ENCODE measurements at places on chromosomes 12 and 14.

- peak; percentile 46 for DNase-seq
These were observed 612 bp downstream of the PHC1 start for GRCh38 chr12:8914716-8915526.

- no peak for DNase-seq
These were observed 52.6 kb downstream of the RASSF8 start for GRCh38 chr12:26011099-26011498.

GRCh38 chr14:74474376-74474775 is 18.7 kb downstream of the NPC2 start:
- DNase-seq: no peak

DNA sequence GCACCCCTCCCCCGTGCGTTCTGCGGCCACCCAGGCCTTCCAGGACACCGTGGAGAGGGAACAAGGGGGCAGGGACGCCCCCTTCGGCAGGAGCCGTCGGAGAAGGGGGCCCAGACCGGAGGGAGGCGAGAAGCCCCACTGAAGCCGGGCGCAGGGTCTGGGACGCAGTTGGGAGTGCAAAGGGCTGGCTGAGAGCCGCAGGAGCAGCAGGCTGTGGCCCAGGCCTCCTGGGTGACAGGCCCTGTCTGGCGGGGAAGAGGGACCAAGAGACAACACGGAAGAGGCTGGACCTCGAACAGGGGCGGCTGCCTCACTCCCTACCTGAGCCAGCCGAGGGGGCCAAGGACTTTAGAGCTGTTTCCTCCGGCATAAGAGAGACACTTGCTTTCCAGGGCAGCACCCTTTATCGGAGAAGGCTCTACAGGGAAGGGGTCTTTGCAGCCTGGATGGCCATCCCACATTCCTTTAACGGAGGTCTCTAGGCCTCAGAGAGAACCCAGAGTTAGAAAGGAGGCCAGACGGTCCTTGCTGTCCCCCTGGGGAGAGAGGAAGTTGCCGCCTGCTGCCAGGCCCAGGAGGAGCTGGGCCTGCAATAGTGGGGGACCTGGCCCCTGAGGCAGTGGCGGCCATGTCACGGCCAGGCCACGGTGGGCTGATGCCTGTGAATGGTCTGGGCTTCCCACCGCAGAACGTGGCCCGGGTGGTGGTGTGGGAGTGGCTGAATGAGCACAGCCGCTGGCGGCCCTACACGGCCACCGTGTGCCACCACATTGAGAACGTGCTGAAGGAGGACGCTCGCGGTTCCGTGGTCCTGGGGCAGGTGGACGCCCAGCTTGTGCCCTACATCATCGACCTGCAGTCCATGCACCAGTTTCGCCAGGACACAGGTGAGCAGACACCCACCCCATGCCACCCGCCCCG is 1.3 kb downstream of the DTX1 start:
- DNase-seq: no peak

- no peak for DNase-seq
These were observed 30.3 kb downstream of the HMGA2 start for GRCh38 chr12:65854629-65855028.

DNA sequence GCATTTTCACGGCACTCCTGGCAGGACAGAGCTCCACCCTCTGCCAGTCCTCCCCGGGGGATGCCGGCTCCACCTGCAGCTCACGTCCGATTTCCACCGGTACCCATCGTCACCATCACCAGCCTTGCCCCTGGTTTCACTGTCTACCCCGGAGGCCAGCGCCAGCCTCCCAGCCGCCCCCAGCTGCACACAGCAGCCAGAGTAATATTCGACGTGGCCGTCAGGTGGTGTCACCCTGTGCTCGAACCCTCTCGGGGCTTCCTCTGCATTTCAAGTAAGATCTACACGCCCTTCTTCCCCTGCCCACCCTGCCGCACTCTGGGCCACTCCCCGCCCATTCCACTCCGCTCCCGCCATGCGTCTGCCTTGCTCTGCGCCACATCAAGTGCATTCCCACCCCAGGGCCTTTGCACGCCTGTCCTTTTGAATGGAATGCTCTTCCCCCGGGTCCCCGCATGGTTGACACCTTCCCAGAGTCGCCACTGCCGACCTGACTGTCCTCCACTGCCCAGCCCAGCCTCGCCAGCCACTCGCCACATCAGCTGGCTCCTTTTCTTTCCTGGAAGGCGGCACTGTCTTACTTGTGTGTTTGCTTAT is 80.3 kb downstream of the ADGRD1 start:
- DNase-seq: no peak

DNA sequence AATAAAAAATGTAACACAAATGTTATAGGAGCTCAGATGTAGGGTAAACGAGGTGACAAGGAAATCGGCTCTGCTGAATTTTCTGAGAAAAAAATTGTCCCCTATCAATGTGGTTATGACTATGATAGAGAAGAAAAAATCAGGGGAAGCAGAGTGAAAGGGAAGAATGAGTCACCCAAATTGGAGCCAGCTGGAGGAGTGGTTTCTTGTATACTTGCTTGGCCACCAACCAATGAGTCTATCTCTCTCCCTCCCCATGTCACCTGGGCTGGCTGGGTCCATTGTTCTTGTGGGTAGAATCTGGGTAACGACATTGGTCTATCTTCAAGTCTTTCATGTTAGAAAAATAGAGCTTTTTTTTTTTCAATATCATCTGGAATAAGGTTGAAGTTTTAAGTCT is 196.6 kb upstream of the FLRT2 start:
- DNase-seq: no peak

DNA sequence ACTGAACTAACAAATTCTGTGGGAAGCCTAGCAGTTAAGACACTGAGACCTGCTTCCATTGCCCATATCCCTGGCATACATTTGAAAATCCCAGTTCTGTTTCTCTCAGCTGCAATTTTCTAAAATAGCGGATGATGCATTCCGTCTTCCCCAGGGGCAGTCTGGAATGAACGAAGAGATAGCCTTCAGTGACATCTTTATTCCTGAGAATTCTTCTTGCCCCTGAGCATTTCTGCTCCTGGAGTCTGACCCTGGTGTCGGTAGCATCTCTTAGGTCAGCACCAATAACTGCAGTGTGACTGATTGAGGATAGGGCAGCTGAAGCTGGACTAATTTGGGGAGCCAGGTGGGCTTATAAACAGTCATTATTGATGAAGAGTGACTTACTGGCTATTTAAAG is 552.5 kb downstream of the DIO2 start:
- no peak for DNase-seq

DNA sequence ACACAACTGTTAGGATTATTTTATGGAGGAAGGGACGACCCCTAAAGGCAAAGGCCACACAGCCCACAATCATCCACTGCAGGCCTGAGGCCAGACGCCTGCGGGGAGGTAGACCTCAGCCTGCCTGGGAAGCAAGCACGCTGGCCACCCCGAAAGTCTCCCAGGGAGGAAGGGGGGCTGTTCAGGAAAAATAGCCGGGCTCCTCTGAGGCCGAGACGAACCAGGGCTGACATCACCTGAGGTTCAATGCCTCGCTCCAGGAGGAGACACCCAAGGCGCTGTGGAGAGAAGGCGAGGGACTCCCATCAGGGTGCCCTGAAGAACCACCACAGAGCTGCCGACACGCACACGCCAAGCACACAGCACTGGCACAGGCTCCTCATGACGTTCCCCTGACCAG is 127.4 kb downstream of the PIWIL1 start:
- no peak for DNase-seq

DNA sequence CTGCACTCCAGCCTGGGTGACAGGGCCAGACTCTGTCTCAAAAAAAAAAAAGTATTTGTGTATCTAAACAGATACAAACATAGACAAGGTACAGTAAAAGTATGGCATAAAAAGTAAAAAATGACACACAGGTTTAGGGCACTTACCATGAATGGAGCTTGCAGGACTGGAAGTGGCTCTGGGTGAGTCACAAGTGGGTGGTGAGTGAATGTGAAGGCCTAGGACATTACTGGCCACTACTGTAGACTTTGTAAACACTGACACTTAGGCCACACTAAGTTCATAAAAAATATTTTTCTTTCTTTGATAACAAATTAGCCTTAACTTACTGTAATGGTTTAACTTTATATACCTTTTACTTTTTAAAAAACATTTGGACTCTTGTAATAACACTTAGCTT is 38.0 kb upstream of the EIF5 start:
- DNase-seq: no peak

DNA sequence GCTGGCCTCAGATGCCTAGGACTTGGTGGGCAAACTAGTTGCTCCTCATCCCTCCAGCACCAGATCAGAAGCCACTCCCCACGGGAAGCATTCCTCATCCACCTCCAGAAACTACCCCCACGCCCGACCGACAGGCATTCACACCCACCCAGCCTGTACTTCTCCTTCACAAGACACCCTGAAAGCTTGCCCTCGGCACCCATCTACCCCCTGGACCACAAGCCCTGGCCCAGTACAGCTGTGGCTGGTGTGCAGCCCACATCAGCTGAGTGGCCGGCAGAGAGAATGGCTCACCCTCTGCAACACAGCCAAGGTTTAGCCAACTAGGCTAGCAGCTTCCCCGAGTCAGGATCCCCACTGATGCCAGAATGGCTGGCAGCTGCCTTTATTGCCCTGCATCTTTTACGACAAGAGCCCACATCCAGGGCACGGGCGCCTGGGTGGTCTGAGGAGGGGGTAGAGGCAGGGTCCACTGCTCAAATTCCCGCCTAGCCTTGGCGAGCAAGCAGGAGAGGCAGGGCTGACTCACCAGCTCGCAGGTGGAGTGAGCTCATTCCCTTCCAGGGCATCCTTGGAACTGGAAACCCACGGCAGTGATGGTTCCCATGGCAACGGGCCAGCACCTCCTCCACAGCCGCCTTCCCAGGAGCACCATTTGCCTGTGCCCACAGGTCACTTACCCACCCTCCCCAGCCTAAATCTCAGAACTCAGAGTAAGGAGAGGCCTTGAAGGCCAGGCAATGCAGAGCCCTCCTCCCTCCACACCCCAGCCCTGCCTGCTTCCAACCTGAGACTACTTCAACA is 17.1 kb downstream of the ACTN1 start:
- DNase-seq: no peak

DNA sequence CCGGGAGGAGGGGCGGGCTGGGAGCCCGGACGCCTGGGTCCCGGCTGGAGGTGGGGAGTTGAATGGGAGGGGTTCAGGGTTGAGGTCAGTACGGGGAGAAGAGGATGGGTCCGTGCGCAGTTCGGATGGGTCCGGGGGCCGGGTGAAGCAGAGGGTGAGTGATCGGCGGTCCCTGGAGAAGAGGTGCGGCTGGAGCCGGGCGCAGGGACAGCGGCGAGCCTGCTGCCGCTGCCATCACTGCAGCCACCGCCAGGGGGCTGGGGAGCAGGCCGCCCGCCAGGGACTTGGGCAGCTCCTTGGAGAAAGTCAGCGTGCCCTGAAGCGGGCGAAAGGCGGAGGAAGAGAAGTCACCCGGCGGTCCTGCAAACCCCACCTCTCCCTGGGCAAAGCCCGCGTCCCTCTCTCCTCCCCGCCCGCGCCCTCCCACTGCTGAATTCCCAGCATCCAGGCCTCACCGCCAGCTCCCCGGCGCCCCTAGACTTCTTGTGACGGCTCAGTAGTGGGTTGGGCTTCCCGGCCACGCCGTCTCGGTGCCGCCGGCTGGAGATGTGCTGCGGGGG is 6.0 kb upstream of the GPR84 start:
- no peak for DNase-seq

- no peak for DNase-seq
These were observed 27.6 kb downstream of the KRT8 start for GRCh38 chr12:52877242-52877641.

GRCh38 chr12:32585680-32586079 is 93.4 kb upstream of the DNM1L start:
- no peak for DNase-seq

DNA sequence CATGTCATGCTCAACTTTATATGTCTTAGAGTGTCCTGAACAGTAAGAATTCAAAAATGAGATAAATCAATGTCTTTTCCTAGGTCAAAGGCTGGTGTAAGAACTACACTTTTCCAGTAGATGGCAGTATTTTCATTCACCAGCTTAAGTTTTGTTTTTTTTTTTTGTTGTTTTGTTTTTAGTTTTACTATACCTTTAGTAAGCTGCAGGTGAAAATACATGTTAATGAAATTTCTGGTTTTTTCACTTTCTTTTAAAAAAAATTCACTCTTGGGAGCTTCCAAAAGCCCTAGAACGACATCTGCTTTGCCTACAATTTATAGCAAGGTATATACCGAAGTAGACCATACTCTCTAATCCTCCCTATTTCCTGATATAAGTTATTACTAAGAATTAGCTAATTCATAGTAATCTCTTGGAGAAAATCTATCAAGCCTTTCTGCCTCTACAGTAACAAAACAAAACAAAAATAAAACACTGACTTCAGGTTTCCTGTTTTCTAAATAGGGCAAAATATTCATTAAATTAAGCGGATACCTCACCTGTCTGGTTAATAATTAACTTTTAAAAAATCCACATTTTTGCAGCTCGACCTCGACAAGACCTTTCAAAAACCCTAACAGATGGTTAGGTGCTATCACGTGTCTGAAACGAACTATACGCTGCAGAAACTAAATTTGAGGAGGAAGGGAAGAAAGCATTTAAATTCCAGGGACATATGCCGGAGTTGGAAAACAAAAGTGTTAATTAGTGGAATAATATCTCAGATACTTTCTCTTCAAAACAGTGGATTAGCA is 2.7 kb upstream of the SAMD4A start:
- no peak for DNase-seq

GRCh38 chr12:121121805-121122204 is 10.9 kb upstream of the P2RX7 start:
- no peak for DNase-seq

DNA sequence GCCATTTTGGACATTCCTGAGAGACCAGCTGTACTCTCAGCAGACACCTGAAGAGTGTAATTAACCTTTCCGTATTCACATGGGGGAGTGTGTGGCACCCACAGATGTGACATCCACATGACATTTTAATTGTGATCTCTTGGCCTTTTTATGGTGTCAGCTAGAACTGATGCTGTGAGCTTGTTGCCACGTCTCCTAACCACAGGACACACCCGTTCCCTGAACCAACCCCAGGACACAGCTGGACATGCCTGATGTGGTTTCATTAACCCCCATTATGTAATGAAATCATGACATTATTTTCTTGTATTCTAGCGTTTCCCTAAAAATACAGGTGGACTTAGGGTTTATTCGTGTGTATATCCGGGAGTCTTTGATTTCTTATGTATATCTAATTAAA is 1036.1 kb downstream of the TMEM121 start:
- DNase-seq: no peak

All from stimulated activated CD8-positive, alpha-beta memory T cell treated with anti-CD3 and anti-CD28 coated beads, Interleukin-12 subunit alpha, Interleukin-12 subunit beta, amount 100 ng/mL, for 4 hours (primary cell).